ENCODE measurements at places on chromosomes 1 and 21. TPM values are rescaled to one million over a fixed set of nuclear protein-coding genes. Genes with fewer than 3 reads are reported as not detected.

The MATN1 gene
- total RNA-seq, result not detected

- DNase-seq, result no peak
Measured at GRCh38 chr1:169708647-169709046, 2.8 kb downstream of the SELL start.

The UBL4B gene
- not detected for total RNA-seq

- peak; percentile 66 for DNase-seq
Measured at GRCh38 chr1:172117800-172118199, 276.5 kb downstream of the DNM3 start.

DNA sequence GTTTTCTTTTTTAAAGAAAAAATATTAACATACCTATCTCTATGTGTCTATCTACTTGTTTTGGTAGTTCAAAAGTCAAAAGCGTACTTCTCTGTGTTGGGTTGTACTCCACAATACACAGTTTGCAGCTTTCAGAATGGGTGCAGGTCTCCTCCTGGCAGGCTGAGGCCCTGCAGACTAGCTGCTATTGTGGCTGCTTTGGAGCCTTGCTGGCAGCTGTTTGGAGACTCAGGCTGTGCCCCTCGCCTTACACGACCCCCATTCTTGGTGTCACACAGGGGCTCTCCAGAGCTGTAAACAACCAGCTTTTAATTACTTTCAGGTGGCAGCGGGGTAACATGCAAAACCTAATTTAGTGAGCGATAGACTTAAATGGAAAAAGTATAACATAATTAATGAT, 160.4 kb downstream of the DSCAM start:
- no peak for DNase-seq

DNA sequence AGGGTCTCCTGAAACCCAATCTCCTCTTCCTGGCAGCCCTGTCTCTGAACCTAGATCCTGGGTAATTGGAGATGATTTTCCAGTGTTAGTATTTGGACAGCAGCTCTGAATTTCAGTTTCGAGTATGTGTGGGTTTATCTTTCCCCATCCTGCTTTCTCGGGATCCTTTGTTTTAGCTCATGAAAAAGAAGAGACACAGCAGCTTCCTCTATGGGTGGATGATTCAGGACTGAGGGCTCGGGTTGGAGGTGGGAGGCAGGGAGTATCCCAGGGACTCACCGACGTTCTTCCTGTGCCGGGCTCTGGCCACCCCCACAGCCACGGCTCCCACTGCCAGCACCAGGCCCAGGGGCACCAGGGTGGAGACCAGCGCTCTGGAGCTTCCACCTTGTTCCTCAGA, 10.4 kb upstream of the FCMR start:
- no peak for DNase-seq

DNA sequence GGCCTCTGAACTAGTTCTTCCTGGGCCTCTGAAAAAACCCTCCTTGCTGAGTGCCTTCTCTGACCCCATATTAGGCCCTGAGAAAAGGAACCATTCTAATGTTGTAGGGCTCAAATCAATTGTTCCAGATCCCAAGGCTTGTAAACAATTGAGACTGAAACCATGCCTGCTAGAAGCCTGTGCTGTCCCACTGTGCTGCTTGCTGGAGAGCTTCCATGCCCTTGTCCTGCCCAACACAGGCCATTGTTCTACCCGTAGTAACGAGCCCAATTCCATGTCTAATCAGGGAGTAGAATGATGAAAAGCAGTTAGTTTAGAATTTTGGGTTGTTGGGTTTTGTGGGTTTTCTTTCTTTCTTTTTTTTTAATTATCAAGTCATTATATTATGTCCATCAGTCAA, 47.4 kb downstream of the ZNF281 start:
- DNase-seq, result no peak
